ENCODE measurements at places on chromosomes 16 and 17.

GRCh38 chr17:16100737-16101400 lies 101.2 kb downstream of the TTC19 start:
- DNase-seq: no peak

- DNase-seq: no peak
Measured at GRCh38 chr17:33494151-33494550, 201.1 kb upstream of the ASIC2 start.

DNA sequence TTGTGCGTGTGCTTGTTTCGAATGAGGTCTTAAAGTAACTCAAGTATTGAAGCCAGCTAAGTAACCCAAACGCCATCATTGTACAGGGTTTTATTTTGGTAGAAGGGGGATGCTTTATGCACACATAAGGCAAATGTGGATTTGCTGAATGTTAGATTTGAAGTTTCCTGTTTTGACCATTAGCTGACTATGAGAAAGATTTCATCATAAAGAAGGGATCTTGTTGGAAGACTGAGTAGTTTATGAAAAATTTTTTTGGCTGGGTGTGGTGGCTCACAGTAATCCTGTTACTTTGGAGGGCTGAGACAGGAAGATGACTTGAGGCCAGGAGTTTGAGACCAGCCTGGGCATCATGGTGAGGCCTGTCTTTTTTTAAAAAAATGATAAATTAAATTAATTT lies 10.0 kb upstream of the ZFP3 start:
- DNase-seq: no peak

GRCh38 chr17:2776589-2777241 lies 19.5 kb upstream of the RAP1GAP2 start:
- DNase-seq: peak; percentile 43

DNA sequence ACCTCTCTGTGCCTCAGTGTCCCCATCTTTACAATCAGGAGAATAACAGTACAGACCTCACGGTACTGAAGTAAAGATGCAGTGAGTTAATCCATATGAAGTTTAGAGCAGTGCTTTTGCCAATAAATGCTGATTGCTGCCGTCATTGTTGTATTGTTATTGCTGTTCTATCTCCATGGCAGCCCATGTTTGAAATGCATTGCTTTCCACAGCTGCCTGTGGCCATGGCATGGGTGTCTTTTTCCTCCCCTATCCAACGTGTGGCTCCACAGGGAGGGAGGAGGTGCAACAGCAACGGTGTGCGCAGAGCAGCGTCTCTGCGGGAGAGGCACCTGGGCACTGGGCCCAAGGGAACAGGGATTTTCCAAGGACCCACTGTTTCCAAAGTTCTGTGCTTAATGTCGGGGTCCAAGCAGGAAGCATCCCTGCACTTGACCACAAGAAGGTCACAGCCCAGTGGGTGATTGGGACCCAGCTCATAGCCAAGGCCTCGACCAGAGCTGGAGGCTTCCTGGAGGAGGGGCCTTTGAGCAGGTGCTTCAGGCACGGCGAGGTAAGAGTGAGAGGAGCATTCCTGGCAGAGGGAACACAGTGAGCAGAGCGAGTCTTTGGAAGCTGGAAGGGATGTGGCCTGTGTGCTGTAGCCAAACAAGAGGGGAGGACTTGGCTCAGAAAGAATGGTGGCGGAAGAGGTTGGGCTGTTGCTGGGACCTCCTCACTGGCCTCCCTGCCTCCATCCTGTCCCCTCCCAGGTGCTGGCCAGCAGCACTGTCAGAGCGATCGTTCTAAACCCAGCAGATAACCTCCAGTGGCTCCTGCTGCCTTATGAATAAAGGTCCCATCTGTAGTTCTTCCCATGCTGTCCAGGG lies 3.9 kb downstream of the RAI1 start:
- DNase-seq: no peak

DNA sequence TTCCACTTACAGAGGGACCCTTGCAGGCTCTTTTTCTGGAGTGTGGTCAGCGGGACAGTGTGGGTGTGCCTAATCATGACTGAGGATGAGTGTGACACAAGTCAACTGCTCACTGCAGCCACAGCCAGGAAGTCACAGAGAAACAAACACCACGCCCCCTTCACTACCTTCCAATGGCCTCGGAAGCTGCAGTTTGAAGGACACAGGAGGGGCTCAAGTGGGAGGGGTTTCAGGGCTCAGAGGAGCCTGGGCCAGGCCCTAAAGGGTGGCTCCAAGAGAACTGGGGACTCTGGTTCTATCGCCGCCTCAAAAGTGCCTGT lies 116.2 kb upstream of the SDK2 start:
- DNase-seq: no peak

DNA sequence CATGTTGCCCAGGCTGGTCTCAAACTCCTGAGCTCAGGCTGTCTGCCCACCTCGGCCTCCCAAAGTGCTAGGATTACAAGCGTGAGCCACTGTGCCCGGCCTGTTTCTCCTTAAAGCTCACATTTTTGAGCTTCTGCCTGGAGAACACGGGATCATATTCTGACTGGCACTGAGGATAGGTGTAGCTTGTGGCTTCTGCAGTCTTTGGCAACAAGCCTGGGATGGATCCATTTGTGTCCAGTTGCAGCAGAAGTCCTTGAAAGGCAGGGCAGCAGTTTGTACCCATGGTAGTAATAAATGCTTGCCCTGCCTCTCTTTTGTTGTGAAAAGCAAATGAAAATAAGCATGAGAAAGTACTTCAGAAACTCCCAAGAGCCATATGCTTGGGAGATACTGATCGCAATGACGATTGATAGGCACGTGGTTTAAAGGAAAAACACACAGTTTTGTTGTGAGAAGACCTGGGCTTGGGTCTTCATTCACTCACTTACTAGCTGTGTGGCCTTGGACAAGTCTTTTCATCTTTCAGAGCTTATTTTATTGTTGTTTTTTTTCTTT lies 3.1 kb upstream of the CORO7 start:
- DNase-seq: no peak

- no peak for DNase-seq
Measured at GRCh38 chr16:63769211-63769610, 1352.7 kb downstream of the CDH11 start.

DNA sequence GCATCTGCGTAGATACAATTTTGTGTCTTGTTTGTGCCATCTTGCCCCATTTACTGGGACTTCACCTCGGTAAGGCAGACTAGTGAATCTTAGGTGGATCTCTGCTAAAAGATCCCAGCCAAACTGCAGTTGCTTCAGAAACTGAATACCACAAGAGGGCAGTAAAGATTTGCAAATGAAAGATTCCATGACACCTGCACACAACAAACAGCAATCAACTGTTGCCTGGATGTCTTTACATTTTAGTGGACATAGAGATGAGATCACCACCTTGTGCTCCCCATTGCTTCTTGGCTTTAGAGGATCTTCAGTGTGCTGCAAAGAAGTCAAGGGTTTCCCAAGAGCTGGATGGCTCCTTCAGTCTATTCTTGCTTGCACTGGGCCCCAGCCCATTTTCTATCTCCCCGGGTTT lies 119.2 kb upstream of the CACNG5 start:
- DNase-seq: peak; percentile 69

DNA sequence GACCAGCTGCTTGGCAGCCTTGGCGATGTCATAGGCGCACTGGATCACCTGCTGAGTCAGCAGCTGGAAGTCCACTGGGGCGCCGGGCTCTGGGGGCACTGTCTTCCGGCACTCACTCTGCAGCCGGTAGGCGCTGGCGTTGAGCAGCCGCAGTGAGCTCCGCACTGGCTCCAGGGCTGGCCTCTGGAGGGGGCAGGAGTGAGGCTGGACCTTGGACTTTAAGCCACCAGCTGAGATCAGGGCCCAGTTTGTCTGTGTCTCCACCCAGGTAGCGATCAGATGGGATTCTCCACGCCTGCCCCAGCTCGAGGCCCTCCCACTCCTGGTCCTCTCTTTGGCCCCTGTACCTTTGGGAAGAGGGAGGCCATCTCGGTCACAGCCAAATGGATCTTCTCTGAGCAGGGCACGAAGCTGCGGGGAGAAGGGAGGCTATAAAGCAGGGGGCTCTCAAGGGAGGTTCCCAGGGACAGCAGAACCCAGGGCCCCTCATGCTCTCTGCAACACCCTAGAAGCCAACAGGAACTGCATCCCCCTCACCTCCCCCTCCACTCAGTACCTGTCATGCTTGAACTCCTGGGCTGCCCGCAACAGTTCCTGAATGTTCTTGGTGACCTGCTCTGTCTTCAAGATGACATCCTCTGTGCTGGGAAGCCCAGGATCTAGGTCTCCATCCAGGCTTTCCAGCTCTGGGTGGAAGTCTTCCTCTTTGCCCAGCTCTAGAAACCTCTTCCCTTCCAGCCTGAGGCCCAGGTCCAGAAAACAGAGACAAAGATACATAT lies 6.4 kb downstream of the TP53I13 start:
- no peak for DNase-seq

GRCh38 chr17:82050761-82051641 lies 610 bp downstream of the RFNG start:
- DNase-seq: no peak

- no peak for DNase-seq
Measured at GRCh38 chr16:27759967-27760788, 210.2 kb downstream of the KATNIP start.

All from renal pelvis (tissue), 12 donors.